ENCODE measurements at places on chromosomes 2 and 18.

DNA sequence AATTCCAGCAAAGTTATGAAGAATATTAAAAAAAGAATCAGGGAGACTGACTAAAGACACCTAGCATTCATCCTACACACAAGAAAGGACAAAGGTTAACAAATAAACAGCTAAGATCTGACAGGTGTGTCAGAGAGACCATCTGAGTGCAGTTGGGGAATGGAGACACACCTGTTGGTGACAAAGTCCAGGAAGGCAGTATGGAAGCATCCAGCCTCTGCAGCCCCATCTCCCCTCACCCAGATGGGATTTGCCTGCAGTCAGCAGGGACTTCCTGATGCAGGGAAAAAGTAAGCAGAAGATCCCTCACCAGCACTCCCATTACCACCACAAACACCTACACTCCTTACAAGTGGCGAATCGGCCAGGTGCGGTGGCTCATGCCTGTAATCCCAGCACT lies 37.9 kb downstream of the USP34 start:
- no peak for DNase-seq

GRCh38 chr2:227939271-227940027 lies 68.0 kb downstream of the DAW1 start:
- DNase-seq: no peak

- no peak for DNase-seq
These were observed 422.3 kb downstream of the ZEB2 start for GRCh38 chr2:144097440-144098225.

- no peak for DNase-seq
These were observed 1119.8 kb downstream of the TSN start for GRCh38 chr2:122875091-122875865.

DNA sequence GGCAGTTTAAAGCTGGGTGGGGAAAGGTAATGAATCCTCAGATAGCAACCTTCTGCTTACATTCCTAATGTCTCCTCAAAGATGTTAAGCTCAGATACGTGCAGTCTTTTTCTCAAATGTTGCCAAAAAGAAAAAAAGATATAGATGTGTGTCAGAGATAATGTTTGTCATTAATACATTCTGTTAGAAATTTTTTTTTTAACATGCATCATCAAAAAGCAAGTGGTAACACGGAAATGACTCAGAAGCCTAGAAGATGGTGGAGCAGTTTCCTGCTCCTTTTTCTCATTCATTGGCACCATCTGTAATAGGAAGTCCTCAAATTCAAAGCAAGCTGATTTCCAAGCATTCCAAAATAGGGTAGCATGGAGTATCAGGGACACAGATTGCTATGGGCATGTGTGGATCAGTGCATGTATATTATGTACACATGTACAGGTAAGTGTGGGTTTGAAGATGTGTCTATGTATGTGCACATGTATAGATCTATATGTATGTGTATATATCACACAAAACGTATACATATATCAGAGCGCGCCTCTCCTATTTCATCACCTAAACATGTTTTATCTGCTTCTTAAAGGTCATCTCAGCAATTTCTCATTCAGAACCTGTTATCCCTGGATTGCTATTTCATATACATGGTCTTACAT lies 79.9 kb upstream of the ITGB6 start:
- no peak for DNase-seq

- DNase-seq: no peak
These were observed 98.8 kb upstream of the NCKAP5 start for GRCh38 chr2:133667085-133667484.

GRCh38 chr2:117321816-117322215 lies 492.7 kb upstream of the DDX18 start:
- no peak for DNase-seq

DNA sequence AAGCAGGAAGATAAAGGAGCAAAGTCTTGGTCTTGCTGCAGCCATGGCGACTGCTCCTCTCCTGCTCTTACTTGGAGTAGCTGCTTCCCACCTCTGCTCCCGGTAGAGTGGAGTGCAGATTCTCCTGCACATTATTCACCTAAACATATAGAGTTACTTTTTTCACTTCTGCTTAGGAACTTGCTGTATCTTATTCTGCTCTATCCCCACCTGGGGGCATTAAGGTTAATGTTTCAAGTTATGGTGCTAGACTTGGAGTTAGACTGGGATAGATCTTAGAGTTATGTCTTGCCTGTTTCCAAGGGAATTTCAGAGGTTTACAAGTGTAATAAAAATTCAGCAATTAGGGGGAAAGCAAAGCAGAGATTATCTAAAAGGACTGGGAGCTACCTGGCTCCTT lies 144.2 kb downstream of the SETBP1 start:
- no peak for DNase-seq

DNA sequence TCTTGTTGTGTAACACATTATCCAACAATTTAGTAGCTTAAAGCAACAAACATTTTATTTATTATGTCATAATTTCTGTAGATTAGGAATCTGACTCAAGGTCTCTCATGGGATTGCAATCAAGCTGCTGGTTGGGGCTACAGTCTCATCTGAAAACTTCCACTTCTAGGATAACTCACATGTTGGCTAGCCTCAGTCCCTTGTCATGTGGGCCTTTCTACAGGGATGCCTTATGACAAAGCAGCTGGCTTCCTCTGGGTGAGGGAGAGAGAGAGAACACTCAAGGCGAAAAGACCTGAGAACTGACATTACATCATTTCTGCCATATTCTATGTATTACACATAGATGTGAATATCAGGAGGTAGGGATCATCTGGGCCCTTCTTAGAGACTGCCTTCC lies 317.9 kb upstream of the VRK2 start:
- DNase-seq: no peak

- no peak for DNase-seq
These were observed 63.2 kb downstream of the MBD2 start for GRCh38 chr18:54161267-54161666.

- DNase-seq: no peak
These were observed 559.9 kb downstream of the TSN start for GRCh38 chr2:122315306-122315705.

DNA sequence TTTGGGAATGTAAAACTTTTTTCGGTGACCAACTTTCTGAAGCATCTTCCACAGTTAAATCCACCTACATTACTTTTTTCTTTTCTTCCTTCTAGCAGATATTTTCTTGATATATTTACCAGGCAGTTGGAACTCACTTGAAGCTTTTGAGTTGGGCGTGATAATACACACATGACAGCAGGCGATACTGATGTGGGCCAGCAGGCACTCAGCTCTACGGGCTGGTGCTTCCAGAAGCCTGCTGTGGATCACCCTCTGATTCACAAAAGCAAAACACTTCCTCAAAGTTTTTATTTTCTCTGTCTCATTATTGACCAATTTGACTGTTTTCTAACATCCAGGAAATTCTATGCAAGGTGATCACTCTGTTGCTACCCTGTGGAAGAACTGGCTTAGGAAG lies 22.9 kb downstream of the GRHL1 start:
- DNase-seq: no peak

- no peak for DNase-seq
These were observed 30.2 kb downstream of the CMPK2 start for GRCh38 chr2:6835467-6835866.

GRCh38 chr18:75723521-75724340 lies 296.2 kb upstream of the SMIM21 start:
- no peak for DNase-seq

DNA sequence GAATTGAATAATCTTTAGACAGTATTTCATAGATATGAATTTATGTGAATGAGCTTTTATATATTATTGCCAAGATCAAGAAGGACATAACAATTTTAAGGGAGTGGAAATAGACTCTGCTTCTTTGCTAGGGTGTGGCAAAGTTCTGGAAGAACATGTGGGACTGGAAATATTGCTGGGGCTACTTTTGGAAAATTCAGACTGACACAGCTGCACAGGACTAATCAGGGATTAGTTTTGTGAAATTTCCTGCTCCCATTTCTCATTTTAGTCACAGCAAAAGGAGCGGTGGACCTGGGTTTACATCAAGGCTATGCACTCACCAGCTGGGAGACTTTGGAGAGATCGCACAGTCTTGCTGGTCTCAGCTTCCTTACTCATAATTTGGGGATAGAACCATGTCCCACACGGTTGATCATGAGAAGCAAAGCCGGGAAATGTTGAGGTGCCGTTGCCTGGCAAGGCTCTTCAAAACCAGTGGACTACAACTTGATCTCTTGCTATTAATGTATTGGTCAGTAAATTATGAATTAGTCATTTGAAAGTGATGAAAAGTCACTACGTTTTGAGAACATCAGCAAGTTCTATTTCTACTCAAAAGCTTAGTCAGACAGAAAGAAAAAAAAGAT lies 42.4 kb downstream of the IL1RL2 start:
- no peak for DNase-seq

GRCh38 chr2:224523626-224524577 lies 61.3 kb downstream of the CUL3 start:
- DNase-seq: no peak

DNA sequence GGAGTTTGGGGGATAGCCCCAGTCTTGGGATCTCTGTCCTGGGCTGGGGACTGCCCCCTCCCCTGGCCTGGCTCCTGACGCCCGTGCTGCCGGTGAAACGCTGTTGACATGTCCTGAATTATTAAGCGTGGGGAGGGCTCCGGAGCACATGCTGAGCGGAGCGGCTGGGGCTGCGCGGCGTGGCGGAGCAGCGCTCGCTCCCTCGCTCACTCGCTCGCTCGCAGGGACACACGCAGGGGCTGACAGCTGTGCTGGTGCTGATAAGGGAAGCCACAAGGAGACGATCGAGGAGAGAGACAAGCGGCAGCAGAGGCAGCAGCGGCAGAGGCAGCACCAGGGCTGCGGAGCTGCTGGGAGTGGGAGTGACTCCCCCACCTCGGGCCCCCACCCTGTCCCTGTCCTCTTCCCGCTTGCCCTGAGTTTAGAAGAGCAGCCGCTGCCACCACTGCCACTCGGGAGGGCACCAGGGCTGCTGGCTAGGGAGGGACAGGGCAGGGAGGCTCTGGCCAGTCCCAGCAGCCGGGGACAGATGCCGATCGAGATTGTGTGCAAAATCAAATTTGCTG lies at the start of gene ASIC4:
Gene ASIC4 (plus strand): TSS at position 287 of the 566 bp plus-strand sequence. CDS start 243 bp downstream, at position 530.
- no peak for DNase-seq

GRCh38 chr2:226411205-226411604 lies 388.4 kb downstream of the IRS1 start:
- DNase-seq: no peak
